Coronary artery (tissue), 2 donors: ENCODE measurements at places on chromosomes 16 and 17.

DNA sequence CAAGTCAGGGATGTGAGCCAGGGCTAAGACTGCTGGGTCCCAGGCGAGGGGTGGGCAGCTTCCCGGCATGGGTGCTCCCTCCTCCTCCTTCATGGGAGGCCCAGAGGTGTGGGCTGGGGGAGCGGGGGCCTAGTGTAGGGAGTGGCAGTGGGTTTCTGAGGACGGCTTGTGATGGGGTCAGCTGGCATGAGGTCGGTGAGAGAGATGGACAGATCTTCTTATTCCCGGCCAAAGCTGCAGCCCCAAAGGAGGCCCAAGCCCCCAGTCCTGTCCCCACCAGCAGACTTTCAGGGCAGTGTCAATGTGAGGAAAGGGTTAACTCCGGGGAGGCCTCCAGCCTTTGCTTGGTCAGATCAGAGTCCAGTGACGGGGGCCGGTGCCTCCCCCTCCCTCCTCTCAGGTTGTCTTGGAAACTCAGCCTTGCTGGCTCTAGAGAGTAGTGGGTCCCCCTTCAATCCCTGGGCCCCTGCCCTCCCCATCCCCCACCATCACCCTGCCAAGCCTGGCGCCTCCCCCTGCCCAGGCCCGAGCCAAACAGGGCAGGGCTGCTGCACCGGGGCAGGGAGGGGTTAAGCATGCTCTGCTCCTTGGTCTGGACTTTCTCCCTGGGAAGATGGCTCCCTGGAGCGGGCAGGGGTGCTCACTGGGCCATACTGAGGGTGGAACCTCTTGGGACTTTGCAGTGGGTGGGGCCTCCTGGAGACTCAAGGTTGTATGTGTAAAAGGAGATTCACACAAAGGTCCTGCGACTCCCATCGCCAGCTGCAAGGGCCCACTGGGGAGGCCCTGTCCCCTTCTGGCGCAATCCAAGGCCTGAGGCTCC is 12.4 kb downstream of the NAT9 start:
- no peak for DNase-seq

GRCh38 chr16:75258807-75259141 is 7.3 kb upstream of the BCAR1 start:
- no peak for DNase-seq

- DNase-seq, result no peak
Measured at GRCh38 chr16:52005551-52005950, 541.4 kb downstream of the TOX3 start.

DNA sequence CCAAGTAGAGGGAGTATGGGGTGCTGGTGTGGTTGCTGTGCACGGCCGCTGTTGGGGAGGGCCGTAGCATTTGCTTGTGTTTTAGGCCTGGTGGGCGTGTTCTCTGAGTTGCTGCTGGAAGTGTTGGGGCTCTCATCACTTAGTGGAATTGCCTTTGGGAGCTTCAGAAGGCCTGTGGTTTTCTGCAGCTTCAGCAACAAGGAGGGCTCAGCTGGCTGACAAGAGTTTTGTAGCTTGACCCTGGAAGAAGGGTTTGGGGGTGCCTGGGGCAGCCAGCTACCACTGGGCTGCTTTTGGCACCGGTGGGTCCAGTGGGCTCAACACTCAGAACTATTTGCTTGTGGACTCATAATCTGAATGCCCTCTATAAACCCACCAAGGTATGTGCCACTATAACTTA is 30.9 kb downstream of the HAPSTR1 start:
- no peak for DNase-seq

GRCh38 chr17:39618246-39618913 is 8.4 kb upstream of the PPP1R1B start:
- DNase-seq, result no peak

DNA sequence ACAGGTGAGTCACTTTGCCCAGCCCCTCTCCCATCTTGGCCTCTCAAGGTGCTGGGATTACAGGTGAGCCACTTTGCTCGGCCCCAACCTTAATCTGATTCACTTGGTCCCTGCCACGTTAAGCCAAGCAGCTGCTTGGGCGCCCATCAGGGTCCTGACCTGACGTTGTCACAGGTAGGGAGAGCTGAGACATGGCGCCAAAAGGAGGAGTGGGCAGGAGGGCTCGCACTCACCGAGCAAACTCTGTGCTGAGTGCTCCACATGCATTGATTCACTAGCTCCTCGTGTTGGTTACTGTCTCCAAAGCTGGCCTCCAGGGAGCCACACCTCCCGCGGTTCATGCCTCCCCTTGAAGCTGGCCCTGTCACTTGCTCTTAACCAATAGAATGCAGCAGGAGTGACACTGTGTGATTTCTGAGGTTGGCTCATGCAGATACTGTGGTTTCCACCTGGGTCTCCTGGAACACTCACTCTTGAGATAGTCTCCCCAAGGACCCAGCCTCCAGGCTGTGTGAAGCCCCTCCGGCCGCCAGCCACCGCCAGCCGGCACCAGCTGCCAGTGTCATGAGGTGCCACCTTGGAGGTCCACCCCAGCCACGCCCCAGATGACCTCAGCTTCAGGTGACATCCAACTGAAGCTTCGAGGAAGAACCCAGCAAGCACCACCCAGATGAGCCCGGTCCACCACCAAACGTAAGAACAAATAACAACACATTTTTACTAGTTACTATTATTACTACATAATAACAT is 223.0 kb downstream of the GSG1L start:
- no peak for DNase-seq

GRCh38 chr17:4087911-4088693 is 54.7 kb downstream of the ZZEF1 start:
- no peak for DNase-seq

GRCh38 chr16:10579965-10580882 is at the start of gene EMP2:
Gene EMP2 (minus strand): TSS chr16:10580598. CDS start chr16:10547617, 32,981 bp downstream.
- peak; percentile 89 for DNase-seq

DNA sequence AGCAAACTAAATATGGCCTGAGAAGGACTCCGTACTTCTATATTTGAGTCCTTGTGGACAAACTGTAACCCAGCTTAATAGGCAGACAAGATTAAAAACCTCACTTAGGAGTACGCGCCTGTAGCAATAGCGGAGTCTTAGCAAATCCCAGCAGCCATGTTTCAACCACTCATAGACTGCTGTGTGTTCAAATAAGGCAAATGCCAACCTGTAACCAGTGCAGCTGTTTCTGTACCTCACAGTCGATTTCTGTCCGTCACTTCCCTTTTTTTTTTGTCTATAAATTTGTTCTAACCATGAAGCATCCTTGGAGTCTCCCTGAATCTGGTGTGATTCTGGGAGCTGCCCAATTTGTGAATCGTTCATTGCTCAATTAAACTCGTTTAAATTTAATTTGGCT is 30.2 kb downstream of the TANC2 start:
- no peak for DNase-seq

- no peak for DNase-seq
Measured at GRCh38 chr17:81712468-81713003, 452 bp downstream of the SLC25A10 start.

DNA sequence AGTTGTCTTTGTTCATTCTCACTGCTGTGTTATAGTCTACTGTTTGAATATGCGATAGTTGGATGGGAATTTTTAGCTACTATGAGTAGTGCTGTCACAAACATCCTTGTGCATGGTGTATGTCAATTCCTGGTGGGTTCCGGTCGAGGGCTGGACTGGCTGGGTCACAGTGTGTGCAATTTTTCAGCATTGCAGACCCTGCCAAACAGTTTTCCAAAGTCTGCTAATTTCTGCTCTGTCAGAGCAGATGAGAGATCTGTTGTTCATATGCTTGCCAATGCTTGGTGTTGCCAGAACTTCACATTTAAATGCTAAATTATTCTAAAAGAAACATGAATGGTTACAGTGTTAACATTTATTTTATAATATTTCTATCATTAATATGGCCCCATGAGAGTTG is 3.6 kb upstream of the C16orf96 start:
- no peak for DNase-seq

DNA sequence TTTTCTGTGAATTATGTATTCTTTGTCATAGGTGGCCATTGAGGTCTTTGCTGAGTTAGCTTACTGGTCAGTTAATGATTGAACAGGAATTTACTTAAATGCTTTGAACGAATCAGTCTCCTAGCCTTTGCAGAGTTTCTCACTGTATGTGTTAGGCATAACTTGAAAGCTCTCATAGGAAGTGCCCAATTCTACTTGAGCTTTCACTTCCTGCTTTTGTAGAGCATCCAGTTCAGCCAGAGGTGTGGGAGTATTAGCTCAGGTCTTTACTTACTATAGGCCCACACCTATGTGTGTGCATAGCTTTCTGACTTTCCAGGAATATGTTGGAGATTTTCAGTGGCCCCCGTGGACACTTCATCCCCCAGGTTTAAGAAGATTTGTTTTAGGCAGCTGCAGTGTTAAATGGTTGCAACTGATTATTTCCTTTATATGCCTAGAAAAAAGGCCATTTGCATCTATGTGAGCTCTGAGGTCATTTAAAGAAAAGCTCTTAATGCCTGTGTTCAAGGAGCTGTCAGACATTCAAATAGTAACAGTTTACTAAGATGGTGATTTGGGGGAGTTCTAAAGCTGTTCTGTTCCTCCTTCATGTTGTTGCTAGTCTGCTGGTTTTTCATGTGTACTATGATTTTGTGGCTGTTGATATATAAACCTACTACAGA is 62.3 kb downstream of the PHKB start:
- DNase-seq, result no peak

DNA sequence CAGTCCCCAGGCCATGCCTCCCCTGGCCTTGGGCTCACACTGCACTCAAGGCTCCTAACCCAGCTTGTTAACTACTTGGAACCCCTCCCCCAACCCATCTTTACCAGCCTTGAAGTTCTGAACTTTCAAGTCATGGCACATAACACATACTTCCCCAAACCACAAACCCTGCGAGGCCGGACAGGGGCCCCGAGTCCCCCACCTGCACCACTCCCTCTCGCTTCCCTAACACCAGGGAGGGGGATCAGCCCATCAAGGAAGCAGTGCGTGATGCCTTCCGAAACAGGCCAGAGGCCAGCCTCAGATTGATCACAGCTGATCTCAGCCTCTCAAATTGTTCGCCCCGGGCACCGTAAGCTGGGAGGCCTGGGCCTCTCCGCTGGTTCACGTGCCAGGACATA is 3.0 kb upstream of the NLRC3 start:
- no peak for DNase-seq

- no peak for DNase-seq
Measured at GRCh38 chr16:68236826-68237242, 907 bp upstream of the ESRP2 start.

DNA sequence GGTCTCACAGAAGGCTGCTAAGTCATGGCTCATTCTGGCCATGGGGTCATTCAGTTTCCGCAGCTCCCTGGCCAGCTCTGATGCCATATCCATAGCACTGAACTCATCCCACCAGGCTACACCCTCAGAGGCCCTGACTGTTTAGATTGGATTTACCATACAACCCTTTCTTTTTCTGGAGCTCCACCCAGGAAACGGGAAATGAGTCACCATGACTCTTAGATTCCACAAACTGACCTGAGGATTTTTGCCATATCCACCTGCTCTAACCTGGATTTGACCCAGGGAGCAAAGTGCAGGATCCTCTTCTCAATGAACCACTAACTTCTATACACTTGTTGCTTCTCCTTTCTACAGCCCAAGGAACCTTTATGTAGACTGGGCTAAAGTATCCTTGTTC is 20.3 kb upstream of the CALB2 start:
- no peak for DNase-seq

DNA sequence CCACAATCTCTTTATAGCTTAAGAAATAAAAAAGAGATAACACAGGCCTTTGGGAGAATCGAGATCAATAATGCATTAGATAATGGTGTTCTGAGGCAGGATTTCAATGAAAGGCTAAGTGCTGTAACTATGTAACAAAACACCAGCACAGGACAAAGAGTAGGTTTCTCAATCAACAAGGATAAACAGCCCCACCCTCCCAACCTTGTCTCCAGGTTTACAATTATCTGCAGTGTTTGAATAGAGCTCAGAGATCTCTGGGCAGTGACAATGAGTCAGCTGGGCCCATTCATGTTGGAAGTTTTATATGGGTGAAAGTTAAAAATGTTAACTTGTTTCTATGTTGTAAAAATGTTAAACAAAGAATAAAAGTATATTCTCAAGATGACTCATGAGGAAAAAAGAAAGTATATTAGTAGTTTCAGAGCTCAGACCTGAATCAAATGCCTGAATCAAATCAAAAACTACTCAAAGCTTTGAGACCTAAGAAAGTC is 17.0 kb upstream of the KRT20 start:
- DNase-seq, result no peak

DNA sequence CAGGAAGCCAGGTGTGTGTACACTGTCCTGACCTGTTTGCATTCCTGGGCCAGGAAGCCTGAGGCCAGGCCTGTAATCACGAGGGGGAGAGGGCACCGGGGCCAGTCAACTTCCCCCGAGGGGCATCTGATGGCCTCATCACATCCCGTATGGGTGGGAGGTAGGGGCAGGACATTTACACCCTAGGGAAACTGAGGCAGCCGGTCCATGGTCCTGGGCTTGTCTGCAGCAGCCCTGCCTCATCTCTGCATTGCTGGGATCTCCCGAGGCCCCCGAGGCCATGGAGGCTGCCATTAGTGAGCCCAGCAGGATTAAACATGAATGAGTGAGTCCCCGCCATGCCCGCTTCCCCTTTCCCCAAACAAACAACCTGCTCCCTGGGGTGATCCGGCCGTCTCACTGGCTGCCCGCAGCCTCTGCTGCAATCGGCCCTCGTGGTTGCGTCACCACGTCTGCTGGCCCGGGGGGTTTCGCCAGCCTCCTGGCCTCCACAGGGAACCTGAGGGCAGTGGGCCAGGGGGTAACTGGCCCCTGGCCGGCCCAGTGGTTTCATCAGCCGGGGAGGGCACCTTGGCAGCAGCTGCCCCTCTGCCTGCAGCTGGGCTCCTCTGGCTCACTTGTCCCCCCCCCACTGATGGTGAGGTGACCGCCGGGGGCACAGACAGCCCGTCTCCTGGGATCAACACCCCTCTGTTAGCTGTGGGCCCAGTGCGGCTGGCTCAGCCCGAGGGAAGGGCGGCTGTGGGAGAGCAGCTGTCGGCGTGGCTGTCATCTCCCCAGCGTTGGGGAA is 88.3 kb upstream of the GSE1 start:
- DNase-seq, result no peak

DNA sequence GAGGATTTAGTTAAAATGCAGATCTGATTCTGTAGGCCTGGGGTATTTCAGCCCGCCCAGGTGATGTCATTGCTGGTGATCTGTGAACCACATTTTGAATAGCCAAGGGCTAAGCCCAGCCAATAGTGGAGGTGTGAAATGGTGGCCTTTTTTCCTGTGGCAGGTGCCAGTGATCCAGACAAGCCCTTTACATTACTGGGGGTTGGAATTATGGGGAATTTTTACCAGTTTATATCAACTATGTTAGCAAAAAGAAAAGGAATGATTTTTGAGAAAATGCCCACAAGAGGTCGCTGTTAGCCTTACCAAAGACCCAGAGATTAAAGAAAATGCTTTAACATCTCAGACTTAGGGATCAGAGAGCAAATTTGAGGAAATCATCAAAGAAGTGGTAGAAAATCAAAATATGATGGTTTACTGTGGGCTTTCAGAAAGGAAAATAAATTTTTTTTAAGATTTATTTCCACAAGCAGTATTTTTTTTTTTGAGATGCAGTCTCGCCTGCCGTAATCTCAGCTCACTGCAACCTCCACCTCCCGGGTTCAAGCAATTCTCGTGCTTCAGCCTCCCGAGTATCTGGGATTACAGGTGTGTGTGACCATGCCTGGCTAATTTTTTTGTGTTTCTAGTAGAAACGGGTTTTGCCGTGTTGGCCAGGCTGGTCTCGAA is 3.9 kb downstream of the VPS35L start:
- DNase-seq, result no peak

- no peak for DNase-seq
Measured at GRCh38 chr16:83102336-83102735, 475.6 kb downstream of the CDH13 start.
